ENCODE measurements at places on chromosomes 11 and 22.

- DNase-seq: no peak
These were observed 15.4 kb downstream of the CARS1 start for GRCh38 chr11:3041699-3042441.

DNA sequence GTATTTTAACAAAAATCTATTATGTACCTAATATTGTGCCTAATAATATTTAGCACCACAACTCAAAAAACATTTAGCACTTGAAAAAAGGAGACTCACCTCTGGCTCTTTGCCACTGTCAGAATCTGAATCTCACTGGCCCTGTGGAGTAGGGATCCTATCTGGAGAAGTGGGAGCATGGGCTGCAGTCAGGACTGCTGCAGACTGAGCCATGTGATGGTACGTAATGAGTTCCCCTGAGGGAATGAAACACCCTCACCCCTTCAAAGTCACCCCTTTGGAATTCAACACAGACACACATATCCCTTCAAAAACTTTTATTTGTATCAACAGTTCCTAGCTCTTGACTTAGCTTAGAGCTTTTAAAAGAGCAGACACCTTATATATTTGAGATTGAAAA is 6.5 kb downstream of the PTPMT1 start:
- no peak for DNase-seq

GRCh38 chr11:28938091-28938490 is 829.9 kb downstream of the METTL15 start:
- DNase-seq: no peak

- no peak for DNase-seq
These were observed 11.2 kb upstream of the TUB start for GRCh38 chr11:8069771-8070170.

- no peak for DNase-seq
These were observed 64.3 kb downstream of the SMIM38 start for GRCh38 chr11:69219991-69220390.

GRCh38 chr11:103210543-103210942 is 101.3 kb downstream of the DYNC2H1 start:
- no peak for DNase-seq

DNA sequence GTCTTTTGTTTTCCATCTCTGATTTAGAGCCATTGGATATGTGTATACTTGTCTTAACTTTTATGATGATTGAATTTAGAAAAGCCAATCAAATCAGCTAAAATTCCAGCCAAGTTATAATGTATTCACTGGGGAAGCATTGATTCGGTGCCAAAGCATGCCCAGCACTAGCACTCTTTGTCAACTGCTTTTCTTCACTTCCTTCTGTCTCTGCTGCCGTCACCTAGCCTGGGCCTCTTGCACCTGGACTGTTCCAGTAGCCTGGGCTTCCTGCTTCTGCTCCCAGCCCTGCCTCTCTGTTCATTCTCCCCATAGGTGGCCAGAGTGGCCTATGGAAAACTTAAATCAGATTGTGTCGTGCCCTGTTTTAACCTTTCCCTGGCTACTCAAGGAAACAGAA is 80.7 kb downstream of the NAV2 start:
- no peak for DNase-seq

DNA sequence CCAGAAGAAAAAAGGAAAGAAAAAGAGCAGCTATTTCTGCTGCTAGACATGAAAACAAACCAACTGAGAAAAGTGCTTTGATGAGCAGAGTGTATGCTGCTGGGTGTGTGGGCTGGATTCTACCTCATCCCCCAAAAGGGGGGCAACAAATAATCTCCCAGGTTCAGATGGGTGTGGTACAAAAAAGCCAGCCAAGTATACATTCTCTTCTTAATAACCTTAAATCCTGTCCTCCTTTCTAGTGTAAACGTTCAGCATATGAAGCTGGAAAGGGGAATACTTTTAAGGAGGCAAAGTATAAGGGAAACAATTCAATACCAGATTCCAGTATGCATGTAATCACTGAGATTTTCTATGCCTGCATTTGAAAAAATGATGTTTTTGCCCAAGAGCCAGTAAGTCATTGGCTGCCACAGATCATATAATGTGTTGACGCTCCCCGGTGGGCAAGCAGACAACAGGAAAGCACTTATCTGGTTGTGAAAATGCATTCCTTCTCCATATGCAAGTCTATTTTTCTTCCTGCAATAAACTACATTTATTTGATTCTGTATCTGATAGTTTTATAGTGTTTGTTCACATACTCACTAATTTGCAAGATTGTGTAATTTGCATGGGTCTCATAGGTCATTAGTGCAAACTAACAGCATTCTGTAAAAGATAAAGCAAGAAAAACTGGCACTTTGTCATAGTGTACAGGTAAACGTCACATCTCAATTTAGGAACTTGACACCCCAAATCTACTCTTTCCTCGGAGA is 201.1 kb downstream of the CADM1 start:
- DNase-seq: no peak

DNA sequence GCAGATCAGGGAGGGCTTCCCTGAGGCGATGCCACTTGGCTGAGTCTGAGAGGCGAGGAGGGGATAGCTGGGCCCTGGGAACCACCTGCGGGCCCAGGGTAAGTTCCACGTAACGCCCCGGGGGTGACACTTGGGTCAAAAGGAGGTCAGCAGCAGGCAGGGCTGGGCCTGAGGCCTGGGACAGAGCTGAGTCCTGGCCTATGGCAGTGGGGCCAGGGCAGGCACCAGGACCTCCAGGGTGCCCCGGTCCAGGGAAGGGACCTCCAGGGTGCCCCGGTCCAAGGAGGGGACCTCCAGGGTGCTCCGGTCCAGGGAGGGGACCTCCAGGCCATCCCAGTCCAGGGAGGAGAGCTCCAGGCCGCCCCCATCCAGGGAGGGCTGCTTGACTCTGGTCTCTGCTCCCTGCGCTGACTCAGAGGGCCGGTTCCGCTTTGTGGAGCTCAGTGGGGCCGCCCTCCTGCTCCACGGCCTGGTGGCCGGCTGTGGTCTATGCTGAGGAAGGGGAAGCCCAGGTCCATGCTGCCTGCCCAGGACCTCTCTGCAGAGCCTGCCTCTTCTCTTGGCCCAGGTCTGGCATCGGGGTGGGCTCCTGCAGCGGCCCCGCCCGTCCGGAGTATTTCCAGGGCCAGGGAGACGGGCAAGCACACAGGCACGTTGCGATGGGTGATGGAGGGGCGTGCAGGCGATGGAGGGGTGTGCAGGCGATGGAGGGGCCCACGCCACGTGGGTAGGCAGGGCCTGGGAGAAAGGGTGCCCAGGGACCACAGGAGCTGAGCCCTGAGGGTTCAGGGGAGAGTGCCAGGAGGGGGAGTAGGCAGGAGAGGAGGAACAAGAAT is 19.5 kb upstream of the WNT7B start:
- DNase-seq: no peak

GRCh38 chr11:64859542-64860414 is 15.3 kb upstream of the CDC42BPG start:
- no peak for DNase-seq

DNA sequence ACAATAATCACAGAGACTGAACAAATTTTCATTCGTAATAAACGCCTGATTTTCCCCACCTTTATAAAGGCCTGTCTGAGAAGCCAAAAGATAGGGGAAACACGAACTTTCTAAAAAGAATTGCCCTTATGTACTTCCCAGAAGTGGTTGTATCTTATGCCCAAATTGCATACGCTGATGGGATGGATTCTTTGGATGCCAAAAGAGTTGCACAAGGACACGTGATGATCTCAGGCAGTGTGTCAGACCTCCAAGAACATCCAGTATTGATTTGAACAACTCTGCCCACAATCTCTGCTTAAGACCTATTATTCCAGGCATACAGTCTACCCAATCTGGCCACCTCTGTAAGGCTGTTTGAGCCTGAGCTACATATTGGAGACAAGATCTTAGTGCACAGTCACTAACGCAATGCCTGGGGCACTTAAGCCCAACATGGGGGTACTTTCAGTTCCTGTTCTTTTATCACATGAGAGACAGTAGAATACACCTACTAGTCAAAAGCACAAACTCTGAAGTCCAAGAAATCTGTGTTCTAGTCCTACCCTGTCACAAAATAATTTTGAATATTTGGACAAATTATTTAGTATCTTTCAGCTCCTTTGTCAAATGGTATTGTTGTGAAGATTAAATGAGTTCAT is 38.9 kb downstream of the OR10A6 start:
- no peak for DNase-seq

- DNase-seq: no peak
These were observed 138.6 kb downstream of the TEAD1 start for GRCh38 chr11:12812849-12813248.

DNA sequence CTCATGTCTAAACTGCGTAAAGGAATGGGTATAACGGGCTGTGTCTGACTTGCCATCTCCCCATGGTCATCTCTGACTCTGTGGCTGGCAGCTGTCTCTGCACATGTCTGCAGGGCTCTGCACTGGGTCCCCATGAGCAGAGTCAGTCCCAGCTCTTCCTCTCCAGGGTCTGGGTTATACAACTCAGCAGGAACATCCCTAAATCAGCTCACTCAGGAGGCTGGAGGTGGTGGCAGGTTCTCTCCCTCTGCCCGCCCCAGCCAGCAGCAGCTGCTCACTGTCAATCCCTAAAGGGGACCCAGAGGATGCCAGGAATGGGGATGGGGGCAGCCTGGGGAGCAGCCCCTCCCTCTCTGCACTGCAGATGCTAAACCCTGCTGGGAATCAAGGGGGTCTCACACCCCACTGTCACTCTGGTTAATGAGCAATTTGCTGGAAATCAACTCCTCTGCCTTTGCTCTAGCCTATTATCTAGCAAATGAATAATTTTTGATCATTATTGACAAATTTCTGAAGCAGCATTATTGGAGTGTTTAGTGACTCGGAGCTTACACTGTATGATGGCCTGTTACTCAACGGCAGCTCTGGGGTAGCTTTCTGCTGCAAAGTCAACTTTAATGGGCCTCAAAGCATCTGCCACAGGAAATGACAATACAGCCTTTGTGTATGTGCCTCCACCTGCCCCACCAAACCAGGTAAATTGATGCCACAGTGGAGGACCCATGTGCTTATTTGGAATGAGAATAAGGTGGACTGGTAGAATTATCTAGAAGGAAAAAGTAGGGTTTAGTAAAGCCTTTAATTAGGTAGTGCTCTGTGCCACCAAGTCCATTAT is 55.7 kb upstream of the SHANK2 start:
- DNase-seq: no peak

DNA sequence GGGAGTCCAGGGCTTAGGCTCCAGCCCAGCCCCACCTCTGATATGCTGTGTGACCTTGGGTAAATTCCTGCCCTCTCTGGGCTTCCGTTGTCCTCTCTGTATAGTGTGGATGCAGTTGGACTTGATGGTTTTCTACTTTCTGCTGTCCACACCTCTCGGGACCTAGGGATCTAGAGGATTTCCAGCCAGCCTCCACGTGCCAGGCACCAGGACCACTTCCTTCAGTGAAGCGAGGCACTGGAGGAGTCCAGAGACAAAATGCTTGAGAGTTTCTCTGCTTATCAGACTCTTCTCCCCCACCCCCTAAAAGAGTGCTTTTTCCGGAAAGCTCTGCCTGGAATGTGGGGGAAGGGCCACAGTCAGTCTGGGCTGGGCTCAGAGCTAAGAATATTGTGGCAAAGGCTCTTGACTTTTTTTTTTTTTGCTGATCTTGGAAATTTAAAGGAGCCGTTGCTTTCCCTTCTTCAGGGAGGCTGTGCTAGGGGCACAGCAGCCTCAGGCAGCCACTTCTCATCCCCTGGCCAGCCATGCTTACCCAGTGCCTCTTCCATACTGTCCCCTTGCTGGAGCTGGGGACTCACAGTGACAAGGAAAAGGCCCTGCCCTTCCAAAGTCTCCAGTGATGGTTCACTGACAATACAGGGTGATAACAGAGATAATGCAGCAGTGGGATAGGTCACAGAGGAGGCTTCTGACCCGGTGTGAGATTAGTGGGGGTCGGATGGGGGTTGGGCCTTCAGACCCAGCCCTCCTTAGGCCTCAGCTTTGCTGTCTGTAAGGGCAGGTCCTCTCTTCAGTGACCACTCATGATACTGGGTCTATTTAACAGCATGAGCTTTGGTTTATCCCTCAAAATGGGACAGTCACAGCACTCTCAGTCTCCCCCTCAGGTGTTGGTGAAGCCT is 2.9 kb upstream of the SERPINH1 start:
- DNase-seq: no peak

GRCh38 chr11:125990244-125990643 is 44.4 kb downstream of the VSIG10L2 start:
- DNase-seq: no peak

GRCh38 chr11:57899378-57899777 is 124.3 kb upstream of the OR9Q1 start:
- no peak for DNase-seq

- no peak for DNase-seq
These were observed 483.0 kb downstream of the BRD1 start for GRCh38 chr22:49344656-49345055.

- no peak for DNase-seq
These were observed 8.6 kb upstream of the SYNGR1 start for GRCh38 chr22:39341179-39341578.

DNA sequence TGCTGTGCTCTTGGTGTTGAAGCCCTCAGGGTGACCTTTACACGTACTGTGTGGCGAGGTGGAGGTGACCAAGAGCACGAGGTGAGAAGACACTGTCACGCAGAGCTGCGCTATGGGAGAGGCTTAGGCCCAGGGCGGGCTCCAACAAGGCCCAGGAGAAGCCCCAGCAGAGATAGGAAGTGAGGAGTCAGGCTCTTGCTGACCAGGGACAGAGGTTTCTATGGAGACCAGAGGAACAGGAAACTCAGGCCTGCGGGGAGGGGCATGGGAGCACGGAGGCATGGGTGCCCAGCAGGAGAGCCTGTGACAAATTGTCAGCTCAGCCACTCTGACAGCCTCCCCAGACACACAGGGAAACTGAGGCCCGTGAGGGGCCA is 15.8 kb downstream of the DGKZ start:
- no peak for DNase-seq

DNA sequence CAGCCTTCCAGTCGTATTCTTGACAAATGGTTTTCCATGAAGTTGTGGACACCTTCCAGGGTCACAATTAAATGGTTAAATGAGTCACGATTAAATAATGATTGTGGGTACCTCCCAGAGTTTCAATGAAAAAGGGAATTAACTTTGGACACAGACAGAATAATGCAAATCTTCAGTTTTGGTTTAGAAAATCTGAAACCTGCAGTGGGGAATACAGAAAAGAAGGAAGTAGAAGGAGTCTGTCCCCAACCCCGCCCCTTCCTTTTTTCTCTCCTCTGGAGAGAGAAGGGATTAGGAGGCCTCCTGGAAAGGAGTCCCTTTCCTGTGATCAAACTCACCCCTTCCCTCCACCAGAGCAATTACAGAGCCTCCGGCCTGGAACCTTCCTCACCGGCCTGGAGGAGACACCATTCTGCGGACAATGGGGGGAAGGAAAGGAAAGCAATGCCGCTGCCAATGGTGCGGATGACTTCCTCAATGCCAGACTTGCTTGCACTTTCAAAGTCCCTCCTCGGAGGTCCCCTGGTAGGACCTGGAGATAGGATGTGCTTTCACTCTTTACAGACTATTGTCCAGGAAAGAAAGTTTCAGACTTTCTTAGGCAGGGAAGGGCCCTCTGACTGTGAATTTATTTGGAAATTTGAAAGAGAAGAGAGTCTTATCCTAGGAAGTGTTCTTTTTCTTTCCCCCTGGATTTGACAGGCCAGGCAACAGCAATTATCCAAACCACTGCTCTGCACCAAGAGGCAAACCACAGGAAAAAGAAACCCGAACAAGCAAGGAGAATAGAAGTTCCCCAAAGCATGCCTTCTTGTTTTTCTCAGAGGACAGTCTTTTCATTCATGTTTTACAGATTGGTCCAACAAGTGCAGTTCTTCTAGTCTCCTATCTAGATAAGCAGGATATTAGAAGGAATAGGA is 86.8 kb downstream of the PTPRJ start:
- no peak for DNase-seq

Data from activated CD8-positive, alpha-beta memory T cell treated with anti-CD3 and anti-CD28 coated beads for 1 hour (primary cell).